Left lung (tissue), 14 donors: ENCODE measurements at places on chromosomes 3 and 15. TPM values are rescaled to one million over a fixed set of nuclear protein-coding genes. Genes with fewer than 3 reads are reported as not detected.

Gene CLN6
- polyA plus RNA-seq: 34.2 TPM

Gene WDR93
- 1.2 TPM for polyA plus RNA-seq

Gene CCDC191
- 21.7 TPM for polyA plus RNA-seq

Gene GOLGA6L7
- 0.97 TPM for polyA plus RNA-seq

Gene CIAO2A
- polyA plus RNA-seq: 61.0 TPM

Gene GRM7
- 0.16 TPM for polyA plus RNA-seq

Gene KBTBD12
- polyA plus RNA-seq: 2.4 TPM

Gene FRMD4B
- polyA plus RNA-seq: 72.0 TPM

Gene SLC28A2
- polyA plus RNA-seq: 0.37 TPM

DNA sequence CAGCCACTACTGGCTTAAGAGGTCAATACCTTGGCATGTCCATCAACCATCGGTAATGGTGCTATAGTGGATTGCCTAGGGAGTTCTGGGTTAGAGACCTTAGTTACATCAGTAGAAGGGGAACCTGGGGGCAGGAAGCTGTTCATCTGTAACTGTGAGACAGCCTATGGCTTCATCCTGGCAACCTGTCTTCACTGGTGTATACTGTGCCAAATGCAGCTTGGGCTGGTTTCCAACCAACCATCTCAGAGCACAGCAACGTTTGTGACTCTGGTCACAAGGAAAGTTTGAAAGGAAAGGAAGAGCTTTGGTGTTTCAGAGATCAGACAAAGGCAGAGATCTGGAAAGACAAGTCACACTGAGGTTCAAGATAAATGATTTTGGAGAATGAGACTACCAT lies 93.8 kb downstream of the TJP1 start:
- DNase-seq: no peak

DNA sequence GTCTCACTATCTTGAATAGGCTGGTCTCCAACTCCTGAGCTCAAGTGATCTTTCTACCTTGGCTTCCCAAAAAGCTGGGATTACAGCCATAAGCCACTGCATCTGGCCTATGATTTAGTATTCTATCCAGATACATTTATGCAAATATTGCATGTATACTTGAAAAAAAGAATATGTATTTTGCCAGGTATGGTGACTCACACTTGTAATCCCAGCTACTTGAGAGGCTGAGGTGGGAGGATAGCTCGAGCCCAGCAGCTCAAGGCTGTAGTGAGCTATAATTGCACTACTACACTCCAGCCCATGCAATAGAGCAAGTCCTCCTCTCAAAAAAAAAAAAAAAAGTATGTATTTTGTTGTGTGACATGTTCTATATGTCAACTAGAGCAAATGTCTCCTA lies 54.4 kb downstream of the SLC15A2 start:
- DNase-seq: no peak

DNA sequence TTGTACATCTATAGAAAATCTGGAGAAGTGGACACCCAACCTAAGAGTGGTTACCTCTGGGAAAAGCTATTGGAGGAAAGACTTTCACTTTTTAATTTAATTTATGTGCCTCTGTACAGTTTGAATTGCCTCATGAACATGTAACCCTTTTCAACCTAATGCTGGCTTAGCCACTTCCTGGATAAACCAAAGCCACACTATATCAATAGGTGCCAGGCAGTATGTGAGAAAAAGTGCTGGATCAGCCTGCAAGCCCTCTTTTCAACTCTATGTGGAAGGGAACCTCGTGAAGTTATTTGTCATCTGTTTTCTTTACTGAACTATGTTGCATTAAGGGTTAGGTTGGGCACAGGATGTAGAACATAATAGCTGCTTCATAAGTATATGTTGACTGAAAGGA lies 9.3 kb upstream of the TOPAZ1 start:
- DNase-seq: no peak

DNA sequence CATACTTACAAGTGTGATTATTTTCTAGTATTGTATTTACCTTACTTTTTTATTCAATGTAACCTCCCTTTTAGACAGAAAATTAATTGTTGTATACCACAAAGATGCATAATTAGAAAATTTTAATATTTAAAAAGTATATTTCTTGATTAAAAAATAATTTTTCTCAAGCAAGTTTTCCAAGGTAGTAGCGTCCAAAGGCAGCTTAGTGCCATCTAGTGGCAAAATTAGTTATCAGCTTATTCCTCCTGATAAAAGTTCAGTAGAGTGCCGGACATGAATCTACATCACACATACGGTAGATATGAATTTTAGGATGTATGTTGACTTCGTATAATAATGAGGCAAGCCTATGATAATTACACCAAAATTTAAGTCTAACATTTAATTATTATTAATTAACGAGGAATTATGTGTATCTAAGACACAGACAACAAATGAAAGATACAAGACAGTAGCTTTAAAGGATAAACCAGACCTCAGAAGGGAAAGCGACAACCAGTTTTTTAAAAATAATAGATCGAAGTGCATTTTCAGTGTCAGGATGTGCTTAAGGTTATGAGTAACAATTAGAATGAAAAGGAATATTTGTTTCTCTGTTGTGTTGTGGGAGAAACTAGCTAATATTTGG lies 405.9 kb downstream of the ROBO1 start:
- peak; percentile 57 for DNase-seq

- DNase-seq: no peak
Observed at GRCh38 chr3:67819447-67819846, 165.0 kb upstream of the SUCLG2 start.

GRCh38 chr3:107512108-107512507 lies 10.7 kb upstream of the BBX start:
- DNase-seq: no peak

- no peak for DNase-seq
Observed at GRCh38 chr3:138473391-138473790, 39.0 kb downstream of the ESYT3 start.

DNA sequence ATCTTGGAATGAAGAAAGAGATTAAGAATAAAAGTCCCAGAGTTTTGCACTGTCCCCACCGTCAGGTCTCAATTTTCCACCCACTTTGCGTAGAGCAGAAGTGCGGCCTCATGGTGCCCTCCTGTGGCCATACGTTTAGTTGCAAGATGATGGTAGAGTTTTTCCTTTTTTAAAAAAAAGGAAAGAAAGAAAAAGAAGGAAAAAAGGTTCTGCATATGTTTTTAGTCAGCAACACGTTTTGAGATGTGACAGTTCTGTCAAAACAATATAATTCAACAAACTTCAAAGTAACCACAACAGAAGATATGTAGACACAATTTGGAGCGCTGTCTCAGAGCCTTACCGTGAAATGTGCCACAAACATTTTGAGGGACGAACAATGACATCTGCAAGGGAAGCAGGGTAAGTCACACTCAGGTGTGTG lies 24.6 kb downstream of the EBLN2 start:
- DNase-seq: no peak

DNA sequence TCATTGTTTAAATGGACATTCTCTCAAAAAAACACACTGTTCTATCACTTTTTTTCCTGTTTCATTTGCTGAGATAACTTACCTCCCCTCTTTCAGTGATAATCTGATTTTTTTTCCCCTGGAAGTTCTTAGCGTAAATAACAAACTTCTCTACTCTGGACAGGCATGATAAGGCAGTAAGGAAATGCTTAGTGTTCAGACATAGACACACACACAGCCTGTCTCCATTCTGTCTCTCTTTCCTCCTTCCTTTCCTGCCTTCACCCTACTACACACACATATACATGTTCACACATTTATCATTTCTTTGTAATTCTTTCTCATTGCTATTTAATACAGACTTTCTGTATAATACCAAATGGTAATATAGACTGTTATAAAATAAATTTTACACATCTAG lies 470.8 kb upstream of the ROBO1 start:
- DNase-seq: no peak

DNA sequence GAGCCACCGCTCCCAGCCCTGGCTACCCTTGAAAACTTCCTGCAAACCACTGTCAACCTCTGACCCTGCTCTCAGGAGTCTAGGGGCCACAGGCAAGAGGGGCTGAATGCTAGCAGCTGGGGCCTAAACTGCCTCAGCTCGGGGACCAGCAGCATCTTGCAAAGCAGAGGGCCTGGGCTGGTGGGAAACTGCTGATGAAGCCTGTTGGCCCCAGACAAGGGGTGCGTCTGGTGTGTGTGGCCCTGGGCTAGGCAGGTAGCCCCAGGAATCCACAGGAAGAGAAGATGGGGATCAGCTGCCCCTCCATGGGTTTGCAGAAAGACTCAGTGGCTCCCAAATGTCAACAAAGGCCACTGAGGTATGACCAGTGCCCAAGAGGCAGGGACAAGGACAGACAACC lies 8.2 kb upstream of the POLG start:
- no peak for DNase-seq

DNA sequence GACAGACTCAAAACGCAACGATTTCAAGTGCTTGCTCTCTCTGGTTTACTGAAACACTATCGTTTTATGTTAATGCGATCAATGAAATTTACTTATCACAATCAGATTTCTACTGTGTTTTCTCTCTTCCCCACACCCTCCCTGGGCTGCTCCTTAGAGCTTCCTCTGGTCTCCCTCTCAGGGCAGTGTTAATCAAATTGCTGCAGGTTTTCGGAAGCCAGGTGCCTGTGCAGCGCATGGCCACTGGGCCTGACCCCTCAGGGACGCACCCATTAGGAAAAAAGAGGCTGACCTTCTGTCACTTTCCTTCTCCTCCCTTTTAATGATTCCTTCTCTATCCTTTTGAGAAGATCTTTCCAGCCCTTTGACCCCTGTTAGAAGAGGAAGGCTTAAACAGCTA lies 134.5 kb upstream of the ONECUT1 start:
- no peak for DNase-seq

DNA sequence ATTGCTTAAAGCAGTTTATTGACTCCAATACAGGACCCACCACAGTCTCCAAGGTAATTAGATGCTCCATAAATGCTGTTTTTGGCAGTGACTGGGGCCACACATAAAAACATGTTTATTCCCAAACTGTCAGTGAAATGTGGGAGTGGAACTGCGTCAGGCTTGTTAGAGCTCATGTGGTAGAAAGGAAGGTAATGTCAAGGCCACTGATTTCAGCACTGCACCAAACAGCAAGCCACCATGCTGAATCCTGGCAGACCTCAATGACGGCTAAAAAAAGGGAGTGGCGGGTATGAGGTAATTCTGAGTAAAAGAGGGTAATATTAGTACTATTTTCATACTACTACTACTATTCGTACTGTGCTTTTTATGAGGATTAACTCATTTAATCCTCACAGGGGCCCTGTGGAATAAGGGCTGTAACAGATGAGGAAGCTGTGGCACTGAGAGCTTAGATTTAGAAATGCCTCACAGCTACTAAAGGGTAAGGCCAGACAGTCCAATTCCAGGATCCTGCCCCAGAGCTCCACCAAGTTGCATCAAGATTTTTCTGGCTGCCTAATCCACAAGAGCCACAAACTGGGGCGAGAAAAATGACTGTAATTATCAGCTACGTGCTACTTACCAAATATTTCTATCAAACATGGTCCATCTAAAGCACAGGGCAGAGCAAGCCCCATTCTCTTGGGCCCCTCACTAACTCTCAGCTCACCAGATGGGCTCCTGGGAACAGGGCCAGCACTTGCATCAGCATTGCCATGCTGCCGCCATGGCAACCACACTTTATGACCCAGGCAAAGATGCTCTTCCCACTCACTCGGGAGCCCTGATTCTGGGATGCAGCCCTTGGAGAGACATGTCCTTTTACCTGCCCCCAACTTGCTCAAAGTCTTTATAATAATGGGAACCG lies 83.6 kb upstream of the SPATA12 start:
- no peak for DNase-seq

DNA sequence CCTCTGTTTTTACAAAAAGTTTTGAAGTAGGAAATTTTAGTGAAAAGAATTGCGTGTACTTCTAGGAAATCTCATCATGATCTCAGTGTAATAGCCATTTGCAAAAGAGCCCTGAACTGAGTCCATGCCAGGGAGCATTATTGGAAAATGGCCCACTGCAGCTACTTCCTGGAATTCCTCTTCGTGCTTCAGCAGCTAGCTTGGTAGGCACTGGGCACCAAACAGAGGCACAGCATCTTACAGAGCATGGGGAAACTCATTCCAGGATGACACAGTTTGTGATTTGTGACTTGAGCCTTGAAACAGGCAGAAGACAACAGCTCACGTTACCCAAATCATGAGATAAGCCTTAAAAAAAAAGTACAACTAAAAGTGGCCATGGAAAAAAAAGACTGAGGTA lies 179.1 kb downstream of the WDR72 start:
- no peak for DNase-seq

DNA sequence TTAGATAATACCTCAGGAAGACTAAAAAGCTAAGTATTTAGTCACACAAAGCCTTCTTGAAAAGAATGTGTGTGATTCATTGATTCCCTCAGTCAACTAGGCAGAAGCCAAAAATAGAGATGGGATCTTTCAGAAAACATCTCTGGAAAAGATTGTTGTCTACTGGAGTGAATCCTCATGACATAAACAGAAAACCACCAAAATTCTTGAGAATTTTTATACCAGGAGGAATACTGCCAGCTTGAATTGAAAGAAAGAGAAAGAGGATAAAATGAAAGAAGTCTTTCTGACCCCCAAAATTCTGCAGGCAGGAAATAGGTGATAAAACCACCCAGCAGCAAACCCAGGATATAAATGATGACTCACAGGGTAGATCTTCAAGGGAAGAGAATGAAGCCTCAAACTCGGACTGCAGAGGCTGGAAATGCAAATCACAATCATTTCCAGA lies 363.1 kb upstream of the PLSCR5 start:
- DNase-seq: no peak

DNA sequence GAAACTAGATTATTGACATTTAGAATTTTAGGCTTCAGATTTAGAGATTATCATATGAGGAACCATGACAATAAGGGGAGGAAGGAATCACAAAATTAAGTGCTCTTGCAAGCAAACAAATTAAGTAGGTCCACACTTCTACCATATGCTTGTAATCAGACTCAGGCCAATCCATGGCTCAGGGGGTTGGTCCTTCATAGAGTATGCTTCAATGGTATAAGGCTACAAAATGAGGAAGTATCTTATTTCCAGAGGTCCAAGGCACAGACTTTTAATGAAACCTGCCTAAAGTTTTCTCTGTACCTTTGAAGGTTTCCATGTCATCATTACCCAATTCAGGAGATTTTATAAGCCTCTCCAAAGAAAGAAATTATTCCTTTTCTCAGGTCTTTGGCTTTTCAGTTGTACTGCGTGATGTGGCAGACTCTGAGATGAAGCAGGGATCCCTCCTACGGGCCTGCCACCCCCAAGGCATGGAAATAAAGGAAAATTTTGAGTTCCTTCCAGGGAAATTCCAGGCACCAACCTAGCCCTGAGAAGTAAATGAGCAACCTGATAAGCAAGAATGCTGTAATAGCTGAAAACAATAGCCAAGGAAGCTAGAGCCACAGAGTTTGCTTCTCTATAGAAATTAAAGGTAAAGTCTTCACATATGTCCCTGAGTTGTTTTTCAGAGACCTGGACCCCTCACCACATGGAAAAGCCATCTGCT lies 36.3 kb downstream of the SERPINI2 start:
- no peak for DNase-seq

- DNase-seq: no peak
Observed at GRCh38 chr3:126050050-126050392, 33.9 kb downstream of the SLC41A3 start.
